ENCODE measurements at places on chromosomes 11 and 22. TPM values are rescaled to one million over a fixed set of nuclear protein-coding genes. Genes with fewer than 3 reads are reported as not detected.
A peak's percentile ranks its signal among the peaks of the same experiment; 100 is the strongest.

- DNase-seq: peak; percentile 81
Observed at GRCh38 chr11:746289-747157, 741 bp upstream of the TALDO1 start.

- DNase-seq: no peak
Observed at GRCh38 chr22:26476705-26477340, 6.8 kb downstream of the HPS4 start.

Gene MRGPRX3
- not detected for polyA plus RNA-seq

- no peak for DNase-seq
Observed at GRCh38 chr11:96318399-96318798, 24.6 kb downstream of the MAML2 start.

GRCh38 chr11:65778901-65779668, 1.7 kb downstream of the AP5B1 start:
- no peak for DNase-seq

All from brain (organoid and tissue), 16 donors.